ENCODE measurements at places on chromosomes 11 and 22.

DNA sequence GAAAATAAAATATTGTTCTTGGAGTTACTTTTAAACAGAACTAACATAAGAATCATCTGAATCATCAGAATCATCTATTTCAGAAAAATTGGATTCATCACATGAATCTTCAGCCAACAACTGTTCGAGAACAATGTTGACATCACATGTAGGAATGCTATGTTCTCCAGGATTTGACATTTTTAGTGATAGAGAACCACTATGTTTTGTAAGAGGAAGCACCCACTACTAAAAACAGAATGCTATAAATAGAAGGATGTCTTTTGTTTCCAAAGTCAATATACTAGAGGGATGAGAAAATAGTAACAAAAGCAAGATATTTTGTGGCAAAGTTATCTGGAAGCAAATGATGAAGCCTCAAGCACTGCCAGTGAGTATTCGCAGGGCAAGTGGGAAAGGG lies 263.4 kb upstream of the DDI1 start:
- DNase-seq: peak; percentile 58

GRCh38 chr22:42273855-42274451 lies 3.5 kb upstream of the TCF20 start:
- no peak for DNase-seq

DNA sequence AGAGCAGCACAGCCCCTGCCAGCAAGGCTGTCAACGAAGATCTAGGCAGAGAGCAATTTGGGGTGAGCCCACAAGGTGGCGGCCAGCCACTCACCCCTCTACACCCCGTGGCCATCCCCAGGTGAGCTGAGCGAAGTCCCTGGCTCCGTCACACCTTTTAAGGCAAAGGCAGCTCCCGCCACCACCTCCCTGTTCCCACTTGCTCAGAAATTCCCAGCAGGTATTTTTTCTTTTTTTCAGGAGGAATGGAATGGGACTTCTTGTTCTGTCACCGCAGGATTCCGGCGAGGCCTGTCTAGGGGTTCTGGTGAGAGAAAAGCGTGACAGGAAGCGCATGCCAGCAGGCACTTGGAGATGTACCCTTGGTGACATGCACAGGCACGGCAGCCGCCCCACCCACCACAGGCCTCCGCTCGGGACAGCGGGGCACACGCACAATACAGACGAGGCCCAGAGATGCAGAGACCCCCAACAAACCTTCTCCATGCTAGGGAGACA lies 10.0 kb downstream of the RPL3 start:
- no peak for DNase-seq

DNA sequence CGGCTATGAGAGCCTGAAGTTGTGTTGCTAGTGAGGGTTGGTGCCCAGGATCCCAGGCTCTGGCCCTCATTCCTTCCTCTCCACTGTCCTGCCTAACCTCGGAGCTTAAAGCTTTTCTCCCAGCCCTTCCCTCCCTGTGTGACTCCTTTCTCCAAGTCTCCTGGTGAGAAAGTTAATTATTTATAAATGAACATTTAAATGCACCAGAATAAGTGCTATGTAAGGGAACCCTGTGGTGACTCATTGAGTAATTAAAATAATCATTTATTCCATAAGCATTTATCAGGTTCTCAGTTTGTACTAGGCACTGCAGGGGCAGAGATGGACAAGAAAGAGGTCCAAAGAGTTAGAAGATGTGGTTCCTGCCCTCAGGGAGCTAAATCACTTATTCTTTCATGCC lies 89.1 kb upstream of the ISX start:
- no peak for DNase-seq

- DNase-seq: no peak
Measured at GRCh38 chr11:44509296-44509695, 56.2 kb upstream of the CD82 start.

GRCh38 chr11:2121227-2122130 lies 17.7 kb downstream of the IGF2 start:
- DNase-seq: no peak

GRCh38 chr11:15707194-15707593 lies 592.5 kb downstream of the INSC start:
- DNase-seq: no peak

GRCh38 chr11:15073361-15074205 lies at the start of gene CALCB:
Gene CALCB (plus strand): TSS chr11:15073593. CDS start chr11:15074719, 1,126 bp downstream.
- DNase-seq: no peak

DNA sequence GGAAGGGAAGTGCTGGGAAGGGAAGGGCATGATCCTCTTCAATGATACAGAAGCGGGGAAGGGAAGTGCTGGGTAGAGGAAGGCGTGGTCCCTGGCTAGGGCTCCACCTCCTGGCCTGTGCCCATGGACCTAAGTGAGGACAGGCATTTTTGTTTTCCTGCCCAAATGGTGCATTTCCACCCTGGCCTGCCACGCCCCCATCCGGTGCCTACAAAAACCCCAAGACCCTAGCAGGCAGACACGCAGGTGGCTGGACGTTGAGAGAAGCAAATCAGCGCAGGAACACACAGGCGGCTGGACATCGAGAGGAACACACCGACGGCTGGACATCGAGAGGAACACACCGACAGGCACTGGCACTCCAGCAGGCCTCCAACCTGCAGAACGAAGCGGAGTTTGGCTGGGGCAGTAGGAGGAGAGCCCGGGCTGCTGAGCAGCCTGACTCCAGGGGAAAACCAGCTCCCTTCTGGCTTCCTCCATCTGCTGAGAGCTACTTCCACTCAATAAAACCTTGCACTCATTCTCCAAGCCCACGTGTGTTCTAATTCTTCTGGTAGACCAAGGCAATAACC lies 628.3 kb downstream of the BUD13 start:
- no peak for DNase-seq

DNA sequence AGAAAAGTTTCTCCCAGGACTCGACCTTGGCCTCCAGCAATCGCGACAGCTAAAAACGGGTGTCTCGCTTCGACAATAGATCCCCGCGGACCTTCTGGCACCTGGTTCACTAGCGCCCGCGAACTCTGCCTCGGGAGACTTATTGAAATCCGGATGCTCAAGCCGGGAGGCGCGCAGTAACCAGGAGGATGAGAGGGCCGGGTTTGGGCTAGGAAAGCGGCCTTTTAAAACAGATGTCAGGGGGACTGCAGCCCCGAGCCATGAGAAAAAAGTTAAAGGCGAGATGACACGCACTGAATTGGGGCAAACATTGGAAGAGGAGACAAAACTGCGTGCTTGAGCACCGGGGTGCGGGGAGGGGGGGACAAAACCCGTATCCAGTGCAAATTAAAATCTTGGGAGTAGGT lies 637 bp upstream of the ZBTB16 start:
- DNase-seq: no peak

- DNase-seq: no peak
Measured at GRCh38 chr11:6567371-6567745, 36.1 kb downstream of the RRP8 start.

DNA sequence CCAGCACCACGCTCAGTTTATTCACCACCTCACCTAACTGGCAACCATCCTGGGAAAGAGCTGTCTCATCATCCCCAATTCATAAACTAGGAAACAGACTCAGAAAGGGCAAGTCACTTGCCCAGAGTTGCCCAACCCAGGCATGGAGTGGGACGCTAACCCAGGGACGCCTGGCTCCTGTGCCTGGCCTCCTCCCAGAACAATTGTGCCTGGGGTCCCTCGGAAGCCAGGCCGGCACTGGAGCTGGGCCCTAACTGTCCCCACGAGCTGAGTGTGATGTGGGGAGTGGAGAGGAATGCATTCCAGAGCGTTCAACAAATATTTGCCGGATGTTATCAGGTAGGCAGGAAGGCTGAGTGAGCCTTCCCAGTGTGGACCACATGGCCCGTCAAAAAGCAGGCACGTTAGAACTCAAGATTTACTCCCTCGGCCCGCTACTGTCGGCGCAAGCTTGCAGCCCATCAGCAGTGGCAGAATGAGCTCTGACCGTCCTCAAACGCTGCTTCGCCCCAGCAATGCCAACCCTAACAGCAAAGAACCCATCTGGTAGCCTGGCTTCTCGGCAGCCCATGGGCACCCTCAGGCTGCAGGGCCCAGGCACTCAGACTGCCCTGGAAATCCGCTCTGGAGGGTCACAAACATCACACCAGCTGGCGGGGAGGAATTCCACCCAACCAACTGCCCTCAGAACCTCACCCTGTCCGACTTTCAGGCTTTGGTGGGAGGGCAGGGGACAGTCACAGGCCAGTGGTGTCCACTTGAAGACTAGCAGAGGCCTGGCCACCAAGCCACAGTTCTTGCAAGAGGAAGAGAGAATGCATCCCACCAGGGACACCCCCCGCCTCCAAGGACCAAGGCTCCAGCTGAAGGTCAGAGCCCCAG lies 35.6 kb downstream of the MYH9 start:
- DNase-seq: no peak

DNA sequence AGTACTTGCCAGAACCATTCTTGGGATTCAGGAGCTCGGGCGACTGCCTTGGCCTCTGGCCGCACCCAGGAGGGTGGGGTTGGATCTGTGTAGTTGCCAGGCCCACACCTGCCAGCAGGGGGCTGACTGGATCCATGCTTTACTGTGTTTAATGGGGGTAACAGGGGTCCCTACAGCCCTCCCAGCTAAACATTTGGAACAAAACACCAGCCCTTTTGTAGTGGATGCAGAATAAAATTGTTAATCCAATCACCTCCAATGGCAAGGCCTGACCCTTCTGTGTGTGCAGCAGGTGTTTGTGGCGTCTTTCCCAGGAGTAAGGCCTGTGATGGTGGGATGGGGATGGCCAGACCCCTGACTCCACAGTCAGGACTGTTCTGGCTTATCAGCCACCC lies 22.5 kb downstream of the SUN2 start:
- DNase-seq: no peak

GRCh38 chr11:81007046-81007445 lies 1566.2 kb upstream of the TENM4 start:
- peak; percentile 11 for DNase-seq

- DNase-seq: no peak
Measured at GRCh38 chr22:42026705-42027104, 28.1 kb downstream of the WBP2NL start.
